ENCODE measurements at places on chromosomes 12 and 14.
A peak's percentile ranks its signal among the peaks of the same experiment; 100 is the strongest.

- no peak for DNase-seq
Measured at GRCh38 chr12:39902821-39903220, 203.1 kb downstream of the SLC2A13 start.

DNA sequence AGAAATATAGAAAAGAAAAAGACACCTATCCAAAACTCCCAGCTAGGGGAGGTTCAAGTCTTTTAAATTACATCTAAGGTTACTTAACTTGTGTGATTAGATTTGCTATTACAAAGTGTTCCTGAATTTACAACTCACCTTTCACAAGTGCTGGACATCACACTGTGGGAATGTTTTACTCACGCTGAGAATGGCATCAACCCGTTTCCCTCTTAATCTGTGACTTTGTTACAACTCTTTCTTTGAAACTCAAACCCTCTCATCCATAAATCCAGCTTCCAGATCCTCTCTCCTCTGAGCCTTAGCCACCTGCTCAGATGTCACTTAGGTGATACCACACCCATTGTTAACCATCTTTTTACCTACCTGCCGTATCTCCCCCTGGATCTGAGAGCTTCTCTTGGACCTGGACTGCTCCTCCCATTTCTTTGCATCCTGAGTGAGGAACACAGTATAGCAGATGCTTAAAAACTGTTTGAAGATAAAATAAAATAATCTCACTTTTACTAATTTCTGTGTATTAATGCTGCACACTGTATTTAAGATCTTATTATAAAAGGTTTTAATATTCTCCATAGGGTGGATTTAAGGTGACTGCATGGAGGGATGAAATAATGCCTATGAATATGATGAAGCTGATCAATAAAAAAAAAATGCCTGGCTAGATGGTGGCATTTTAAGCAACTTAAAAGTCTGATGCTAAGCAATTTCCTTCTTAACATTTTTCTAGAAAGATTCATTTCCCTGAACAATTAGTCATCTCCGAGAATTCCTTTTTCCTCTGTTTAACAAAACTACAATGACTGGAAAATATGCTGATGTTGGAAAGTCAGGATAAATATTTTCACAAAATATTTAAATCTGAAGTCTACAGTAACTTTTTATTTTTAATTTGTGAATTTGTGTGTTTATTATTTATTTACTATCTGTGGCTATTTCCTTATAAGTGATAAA, 39.1 kb upstream of the NAP1L1 start:
- DNase-seq = peak; percentile 57

DNA sequence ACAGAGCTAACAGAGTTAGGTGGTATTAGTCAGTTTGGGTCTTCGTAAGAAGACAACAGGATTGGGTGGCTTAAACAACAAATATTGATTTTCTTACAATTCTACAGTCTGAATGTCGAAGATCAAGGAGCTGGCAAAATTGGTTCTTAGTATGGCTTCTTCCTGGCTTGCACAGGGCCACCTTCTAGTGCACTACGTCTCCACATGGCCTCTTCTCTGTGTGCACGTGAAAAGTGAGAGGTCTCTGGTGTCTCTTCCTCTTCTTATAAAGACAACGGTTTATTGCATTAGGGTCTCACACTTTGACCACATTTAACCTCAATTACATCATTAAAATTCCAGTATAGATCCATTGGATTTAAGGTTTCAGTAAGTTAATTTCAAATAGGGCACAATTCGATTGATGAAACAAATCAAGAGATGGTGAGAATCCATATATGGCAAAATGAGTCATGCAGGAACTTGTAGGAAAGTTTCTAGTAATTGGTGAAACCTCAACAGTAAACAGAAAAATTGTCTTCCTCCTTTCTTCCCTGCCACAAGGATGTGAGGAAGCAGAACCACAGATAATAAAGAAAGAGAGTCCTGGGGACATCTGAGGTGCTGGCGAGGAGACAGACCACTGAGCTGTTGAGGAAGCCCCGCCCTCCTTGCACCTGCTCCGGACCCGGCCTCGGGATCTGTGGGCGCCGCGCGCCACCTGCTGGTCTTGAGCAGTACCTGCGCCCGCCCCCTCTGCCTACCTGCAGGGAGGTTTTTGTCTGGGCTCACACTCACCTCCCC, 846.7 kb downstream of the TMEM121 start:
- no peak for DNase-seq

DNA sequence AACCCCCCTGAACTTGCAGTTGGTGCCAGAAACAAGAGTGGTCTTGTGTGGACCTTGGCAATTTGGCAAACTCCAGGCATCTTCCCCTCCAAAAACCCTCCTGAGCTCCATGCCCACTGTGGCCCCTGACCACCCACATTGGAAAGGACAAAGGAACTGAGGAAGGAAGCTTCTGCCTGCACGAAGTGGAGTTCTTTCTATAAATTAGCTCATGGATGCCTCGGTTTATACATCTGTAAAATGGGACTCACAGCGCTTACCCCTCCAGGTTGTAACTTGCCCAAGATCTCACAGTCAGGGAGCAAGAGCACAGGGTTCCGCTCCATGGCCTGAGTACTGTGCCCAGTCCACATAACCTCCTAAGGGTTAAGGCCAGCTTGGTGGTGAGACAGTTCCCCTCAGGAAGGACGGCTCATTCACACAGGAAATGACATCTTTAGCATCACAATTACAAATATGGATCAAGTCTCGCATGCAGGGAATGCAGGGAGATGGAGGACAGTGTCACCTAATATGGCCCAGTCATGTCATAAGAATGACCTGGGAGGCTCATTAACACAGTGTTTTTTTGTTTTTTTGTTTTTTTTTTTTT, 66.6 kb downstream of the CLMN start:
- peak; percentile 22 for DNase-seq

GRCh38 chr12:18422871-18423270, 161.6 kb downstream of the PIK3C2G start:
- no peak for DNase-seq
